ENCODE measurements at places on chromosomes 1 and 21. TPM values are rescaled to one million over a fixed set of nuclear protein-coding genes. Genes with fewer than 3 reads are reported as not detected.
A peak's percentile ranks its signal among the peaks of the same experiment; 100 is the strongest.

- no peaks in the 10 kb centered on the region for H3K4me1 ChIP-seq
- no peak for DNase-seq
- no peaks in the 10 kb centered on the region for H3K36me3 ChIP-seq
- H3K4me3 ChIP-seq: no peak overlapping the region
- H3K27ac ChIP-seq: no peak overlapping the region
These were observed 1532.1 kb upstream of the TPTE start for GRCh38 chr21:8989261-8989711.

GRCh38 chr1:117171900-117172511 is 38.7 kb downstream of the VTCN1 start:
- DNase-seq: no peak
- no peaks in the 10 kb centered on the region for H3K27me3 ChIP-seq
- no peak overlapping the region for H3K4me3 ChIP-seq
- no peaks in the 10 kb centered on the region for H3K4me1 ChIP-seq
- no peaks in the 10 kb centered on the region for H3K36me3 ChIP-seq
- no peak overlapping the region for H3K27ac ChIP-seq

Gene CFHR4
- total RNA-seq: not detected

- no peak overlapping the region for H3K27ac ChIP-seq
- H3K27me3 ChIP-seq: no peaks in the 10 kb centered on the region
- no peak overlapping the region for H3K4me3 ChIP-seq
- no peak for DNase-seq
These were observed 46.4 kb downstream of the TMCC2 start for GRCh38 chr1:205274041-205274691.

DNA sequence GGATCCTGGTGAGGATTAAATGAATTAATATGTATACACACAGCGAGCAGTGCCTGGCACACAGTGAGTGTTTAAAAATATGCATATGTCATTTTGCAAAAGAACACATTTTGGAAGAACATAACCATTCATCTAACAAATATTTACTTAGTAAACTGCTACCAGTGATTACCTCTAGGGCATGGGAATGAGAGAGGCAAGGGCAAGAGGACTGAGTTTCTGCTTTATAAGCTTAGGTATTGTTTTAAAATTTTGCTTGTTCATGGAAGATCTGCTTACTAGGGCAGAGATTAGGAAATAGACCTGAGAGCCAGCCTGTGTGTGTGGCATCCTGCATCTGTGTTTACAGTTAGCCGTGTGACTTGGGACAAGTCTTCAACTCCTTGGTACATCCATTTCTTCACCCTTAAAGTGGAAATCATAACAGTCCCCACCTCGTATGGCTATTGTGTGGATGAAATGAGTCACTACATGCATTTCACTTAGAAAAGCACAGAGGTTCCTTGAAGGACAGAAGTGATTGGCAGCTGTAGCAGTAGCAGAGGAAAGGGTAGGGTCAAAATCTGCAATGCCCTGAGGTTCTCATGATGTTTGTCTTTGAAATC is 198.5 kb upstream of the FMN2 start:
- H3K27me3 ChIP-seq: no peaks in the 10 kb centered on the region
- H3K36me3 ChIP-seq: no peaks in the 10 kb centered on the region
- DNase-seq: no peak
- no peak overlapping the region for H3K27ac ChIP-seq

- no peaks in the 10 kb centered on the region for H3K27me3 ChIP-seq
- H3K27ac ChIP-seq: no peak overlapping the region
- peak overlapping the region; percentile 31 for H3K4me3 ChIP-seq
- peak; percentile 78 for DNase-seq
- H3K4me1 ChIP-seq: no peaks in the 10 kb centered on the region
- no peaks in the 10 kb centered on the region for H3K36me3 ChIP-seq
These were observed 18.8 kb downstream of the KNCN start for GRCh38 chr1:46532498-46533178.

DNA sequence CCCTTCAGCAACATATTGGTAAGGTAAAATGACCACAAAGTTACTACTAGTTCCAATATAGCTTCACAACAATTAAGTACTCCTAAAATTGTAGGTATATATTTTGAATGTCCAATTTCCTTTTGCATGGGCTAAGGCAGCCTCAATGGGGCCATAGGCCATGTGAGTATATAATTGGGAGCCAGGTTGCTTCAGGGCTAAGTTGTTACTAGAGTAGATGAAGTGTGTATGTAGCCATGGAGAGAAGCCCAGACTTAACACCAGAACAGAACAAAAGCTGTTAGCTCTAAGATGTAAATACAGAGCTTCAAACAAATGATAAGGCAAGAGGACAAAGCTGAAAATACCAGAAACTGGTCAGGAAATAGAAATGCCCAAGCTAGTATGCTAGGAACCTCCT is 16.2 kb downstream of the ITGB3BP start:
- H3K4me1 ChIP-seq: no peaks in the 10 kb centered on the region
- no peaks in the 10 kb centered on the region for H3K27me3 ChIP-seq
- no peak for DNase-seq
- H3K36me3 ChIP-seq: peaks cover 5% of the 10 kb centered on the region

Gene OR6K2
- total RNA-seq: not detected

Gene TLR5
- total RNA-seq: 20.9 TPM

Gene RAP1GAP
- total RNA-seq: 0.84 TPM

Measured in aorta (tissue), 5 donors.